Renal cortical epithelial cell (primary cell): ENCODE measurements at places on chromosomes 6 and 20.
A peak's percentile ranks its signal among the peaks of the same experiment; 100 is the strongest.

- no peak for DNase-seq
Observed at GRCh38 chr6:166655713-166656229, 28.7 kb upstream of the RPS6KA2 start.

GRCh38 chr6:89281779-89282246, 33.3 kb downstream of the GABRR2 start:
- DNase-seq = peak; percentile 36

GRCh38 chr6:142732790-142733189, 212.2 kb downstream of the HIVEP2 start:
- no peak for DNase-seq

GRCh38 chr6:84332139-84333034, 104.9 kb upstream of the CEP162 start:
- DNase-seq = peak; percentile 13

GRCh38 chr6:168967281-168967925, 286.2 kb downstream of the THBS2 start:
- DNase-seq = no peak

- DNase-seq = no peak
Observed at GRCh38 chr6:166957087-166957804, 896 bp upstream of the RNASET2 start.

GRCh38 chr6:157635388-157636244, 187.4 kb upstream of the SNX9 start:
- no peak for DNase-seq

DNA sequence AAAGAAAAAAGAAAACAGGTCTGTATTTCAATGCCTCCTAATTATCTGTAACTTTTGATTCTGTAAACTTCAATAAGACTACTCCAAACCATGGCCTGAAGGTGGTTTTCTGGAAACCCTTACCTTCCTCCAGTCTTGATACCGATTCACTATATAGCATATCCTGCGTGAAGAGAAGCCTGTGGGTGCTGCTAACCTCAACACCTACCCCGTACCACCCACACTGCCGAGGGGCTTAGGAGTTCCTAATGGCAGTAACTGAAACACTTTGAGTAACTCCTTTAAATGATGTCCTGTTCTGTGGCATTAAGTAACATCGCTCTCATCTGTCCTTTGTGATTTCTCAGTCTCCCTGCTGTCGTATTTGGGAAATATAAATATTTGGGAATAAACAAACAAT, 104.5 kb upstream of the CARMIL1 start:
- no peak for DNase-seq

DNA sequence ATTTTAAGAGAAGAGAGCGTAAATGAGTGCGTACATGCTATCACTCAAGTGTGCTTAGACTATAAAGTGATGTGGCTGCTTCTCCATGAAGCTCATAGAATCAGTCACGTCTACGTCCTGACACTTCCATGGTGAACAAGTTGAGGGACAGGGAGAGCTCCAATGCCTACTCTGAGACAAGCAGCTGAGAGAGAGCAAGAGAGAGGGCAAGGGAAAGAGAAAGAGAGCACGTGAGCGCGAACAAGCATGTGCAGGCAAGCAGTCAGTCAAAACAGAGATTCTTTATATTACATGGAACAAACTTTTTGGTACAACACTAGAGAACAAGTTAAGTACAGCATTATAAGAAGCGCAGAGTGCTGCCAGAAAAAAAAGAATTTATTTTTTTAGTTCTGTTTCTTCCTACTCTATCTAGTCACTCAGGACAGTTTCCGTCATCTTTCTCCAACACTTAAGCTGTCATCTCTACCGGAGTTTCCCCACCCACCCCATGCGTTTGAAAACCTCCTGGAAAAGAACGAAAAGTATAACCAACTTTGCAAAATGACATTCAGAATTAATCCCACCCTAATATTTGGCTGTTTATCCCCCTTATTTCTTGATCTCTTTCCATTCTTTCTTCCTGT, 61.8 kb downstream of the EPB41L2 start:
- no peak for DNase-seq

- DNase-seq = no peak
Observed at GRCh38 chr6:17059850-17060249, 42.0 kb upstream of the STMND1 start.

DNA sequence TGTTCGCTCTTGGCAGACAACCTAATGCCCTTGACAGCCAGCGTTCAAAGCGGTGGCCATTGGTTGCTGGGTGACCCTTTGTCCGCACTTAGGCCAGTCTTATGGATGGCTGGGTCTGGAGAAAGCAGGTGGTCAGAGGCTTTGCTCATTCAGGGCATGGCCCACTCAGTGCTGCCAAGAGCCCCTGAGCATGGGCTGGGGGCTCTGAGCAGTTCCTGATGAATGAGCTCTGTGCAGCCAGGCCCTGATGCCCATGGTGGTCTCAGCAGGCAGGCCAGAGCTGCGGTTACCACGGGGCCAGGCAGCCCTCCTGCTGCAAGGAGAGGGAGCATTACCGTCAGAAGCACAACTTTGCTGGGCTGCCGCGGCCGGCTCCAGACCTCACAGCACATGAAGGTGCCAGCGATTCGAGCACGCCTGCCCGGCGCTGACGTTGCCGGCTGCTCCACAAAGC, 36.3 kb downstream of the CDH4 start:
- DNase-seq = no peak

GRCh38 chr6:42250274-42250931, 32.7 kb upstream of the MRPS10 start:
- no peak for DNase-seq

- DNase-seq = peak; percentile 80
Observed at GRCh38 chr6:105601541-105602236, 198.8 kb upstream of the PREP start.

GRCh38 chr20:5377484-5377883, 60.7 kb upstream of the PROKR2 start:
- DNase-seq = no peak

GRCh38 chr6:118218156-118218555, 311.1 kb downstream of the SLC35F1 start:
- no peak for DNase-seq
